Panc1 (cell line): ENCODE measurements at places on chromosomes 6 and 20.

GRCh38 chr6:28531479-28532128, 5.9 kb downstream of the GPX5 start:
- no peak for DNase-seq

GRCh38 chr6:20236909-20237600, 24.8 kb upstream of the MBOAT1 start:
- DNase-seq = no peak

GRCh38 chr6:120627612-120628011, 706.7 kb downstream of the TBC1D32 start:
- DNase-seq = no peak

GRCh38 chr6:123715006-123715863, 78.5 kb upstream of the TRDN start:
- peak; percentile 15 for DNase-seq

DNA sequence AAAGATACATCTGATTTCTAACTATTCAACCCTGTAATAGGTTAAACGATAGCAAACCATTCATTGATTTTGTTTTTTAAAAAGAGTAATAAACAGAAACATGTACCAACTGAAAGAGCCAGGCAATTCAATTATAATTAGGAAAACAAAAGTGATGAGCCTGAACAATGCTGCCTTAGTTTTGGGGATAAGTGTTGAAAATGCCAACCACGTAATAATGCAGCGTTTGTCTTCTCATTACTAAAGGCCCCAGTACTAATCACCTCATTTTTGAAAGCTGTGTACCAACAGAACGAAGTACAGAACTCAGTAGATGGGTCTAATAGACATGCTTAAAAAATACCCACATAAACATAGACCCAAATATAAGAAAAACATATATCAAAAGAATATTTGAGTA, 663.6 kb upstream of the CHD6 start:
- DNase-seq = no peak

GRCh38 chr6:96967957-96968871, 43.7 kb downstream of the KLHL32 start:
- no peak for DNase-seq

- DNase-seq = no peak
Measured at GRCh38 chr6:75530696-75531095, 37.1 kb upstream of the FILIP1 start.

DNA sequence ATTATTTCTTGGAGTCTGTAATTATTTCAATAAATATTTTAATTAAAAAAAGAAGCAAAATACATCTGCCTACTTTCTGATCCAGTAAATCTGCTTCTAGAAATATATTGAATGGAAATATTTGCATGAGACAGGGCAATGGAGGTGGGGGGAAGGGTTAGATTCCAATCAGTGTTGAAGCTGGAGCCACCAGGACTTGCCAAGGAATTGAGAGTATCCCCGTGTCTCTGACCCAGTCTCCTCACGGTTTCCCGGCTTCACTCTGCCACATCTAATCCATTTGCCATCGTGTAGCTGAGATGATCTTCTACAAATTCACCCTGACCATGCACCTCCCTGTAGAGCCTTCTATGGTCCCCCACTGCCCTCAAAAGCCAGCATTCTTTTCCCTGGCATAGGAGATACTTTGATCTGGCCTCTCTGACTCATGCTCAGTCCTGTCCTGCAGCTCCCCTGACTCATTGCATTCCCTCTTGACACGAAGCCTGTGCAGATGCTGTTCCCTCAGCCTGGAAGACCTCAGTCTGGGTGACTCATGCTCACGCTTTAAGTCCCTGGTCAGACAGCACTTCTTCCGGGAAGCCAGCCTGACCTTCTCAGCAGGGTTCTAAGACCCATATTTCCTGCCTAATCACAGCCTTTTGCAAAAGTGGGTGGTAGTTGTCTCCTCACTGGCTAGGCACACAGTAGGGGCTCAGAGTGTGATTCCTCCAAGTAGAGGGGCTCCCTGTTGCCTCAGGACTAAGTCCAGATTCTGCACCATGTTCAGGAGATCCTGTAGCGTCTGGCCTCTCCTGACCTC, 23.0 kb upstream of the FKBP1A start:
- peak; percentile 99 for DNase-seq

- DNase-seq = no peak
Measured at GRCh38 chr6:18680842-18681241, 293.7 kb downstream of the RNF144B start.

DNA sequence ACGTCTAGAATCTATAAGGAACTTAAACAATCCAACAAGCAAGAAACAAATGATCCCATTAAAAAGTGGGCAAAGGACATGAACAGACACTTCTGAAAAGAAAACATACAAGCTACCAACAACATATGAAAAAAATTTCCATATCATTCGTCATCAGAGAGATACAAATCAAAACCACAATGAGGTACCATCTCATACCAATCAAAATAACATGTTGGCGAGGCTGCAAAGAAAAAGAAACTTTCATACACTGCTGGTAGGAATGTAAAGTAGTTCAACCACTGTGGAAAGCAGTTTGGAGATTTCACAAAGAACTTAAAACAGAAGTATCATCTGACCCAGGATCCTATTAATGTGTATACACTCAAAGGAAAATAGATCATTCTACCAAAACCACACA, 243.9 kb upstream of the RUNX2 start:
- DNase-seq = no peak
